ENCODE measurements at places on chromosomes 7 and 10.

GRCh38 chr7:28362182-28362581, 50.1 kb upstream of the CREB5 start:
- no peak for DNase-seq

DNA sequence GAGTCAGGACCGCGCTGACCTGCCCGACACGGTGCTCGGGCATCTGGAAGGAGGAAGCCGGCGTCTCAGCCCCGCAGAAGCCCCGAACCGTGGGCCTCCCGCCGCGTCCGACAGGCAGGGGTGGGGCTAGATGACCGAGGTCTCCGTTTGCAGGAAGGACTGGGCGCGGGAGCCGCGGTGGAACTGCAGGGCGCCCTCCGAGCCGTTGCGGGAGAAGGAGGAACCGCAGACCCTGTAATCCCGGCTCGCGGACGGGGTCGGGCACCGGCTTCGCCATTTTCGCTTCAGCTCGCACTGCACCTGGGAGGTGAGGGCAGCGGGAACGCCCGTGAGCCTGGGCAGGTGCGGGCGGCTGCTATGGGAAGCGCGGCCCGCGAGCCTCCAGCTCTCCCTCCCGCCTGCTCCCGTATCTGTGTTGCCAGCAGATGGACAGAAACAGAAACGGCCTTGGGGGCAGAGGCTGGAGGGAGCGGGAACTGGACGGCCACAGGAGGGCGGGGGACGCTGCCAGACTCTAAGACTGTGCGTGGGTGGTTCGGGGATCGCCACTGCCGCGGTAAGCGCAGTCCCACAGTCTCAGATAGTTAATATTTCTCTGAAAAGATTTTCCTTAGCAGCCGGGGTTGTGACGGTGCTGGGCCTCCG, 114.1 kb downstream of the VIPR2 start:
- DNase-seq: peak; percentile 46

DNA sequence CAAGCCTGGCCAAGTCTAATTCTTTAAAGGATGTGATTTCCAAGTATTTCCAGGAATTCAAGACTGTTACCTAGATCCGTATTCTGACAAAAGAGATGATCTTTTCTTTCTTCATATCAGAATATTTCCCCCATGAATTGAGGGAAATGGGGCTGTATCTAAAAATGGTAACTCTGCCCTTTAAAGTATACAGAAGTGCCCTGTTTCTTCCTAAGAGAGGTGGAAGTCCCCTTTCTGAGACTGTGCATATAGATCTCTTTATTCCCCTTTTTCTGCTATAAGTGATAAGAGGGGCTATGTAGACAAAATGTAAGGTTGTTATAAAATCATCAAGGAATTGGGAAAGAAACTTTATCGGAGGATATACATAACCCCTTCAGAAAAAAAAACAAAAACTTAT, 287.1 kb upstream of the KAT6B start:
- no peak for DNase-seq

- DNase-seq: no peak
Measured at GRCh38 chr7:77482015-77482414, 55.1 kb upstream of the PTPN12 start.

DNA sequence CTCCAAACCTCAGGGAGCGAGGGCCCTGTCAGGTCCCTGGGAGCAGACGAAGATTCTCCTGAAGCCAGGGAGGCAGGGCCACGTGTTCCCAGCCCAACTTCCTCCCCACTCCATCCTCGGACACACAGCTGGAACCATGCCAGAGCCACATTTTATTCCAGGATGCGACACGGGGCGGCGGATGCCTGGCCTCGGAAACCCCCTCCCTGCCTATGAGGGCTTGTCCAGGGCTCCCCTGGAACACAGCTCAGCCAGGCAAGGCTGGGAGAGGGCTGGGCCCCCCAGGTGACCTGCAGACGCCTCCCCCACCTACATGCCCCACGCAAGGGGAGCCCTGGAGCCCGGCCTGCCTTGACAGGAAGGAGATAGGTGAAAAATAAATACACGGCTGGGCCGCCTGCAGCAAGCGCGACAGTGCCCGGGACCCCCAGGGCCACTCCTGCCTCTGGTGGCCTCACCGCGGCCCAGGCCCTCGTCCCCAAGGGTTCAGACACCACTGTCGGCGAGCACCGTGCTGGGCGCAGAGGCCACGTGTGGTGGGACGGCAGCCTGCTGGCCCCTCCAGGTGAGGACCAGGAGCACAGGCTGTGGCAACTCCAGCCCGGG, 21.5 kb downstream of the GET4 start:
- DNase-seq: no peak

GRCh38 chr10:77279207-77279606, 358.4 kb downstream of the KCNMA1 start:
- DNase-seq: peak; percentile 45

GRCh38 chr10:16685551-16685950, 131.7 kb downstream of the RSU1 start:
- no peak for DNase-seq

GRCh38 chr7:103993551-103993950, 4.1 kb upstream of the RELN start:
- DNase-seq: no peak

DNA sequence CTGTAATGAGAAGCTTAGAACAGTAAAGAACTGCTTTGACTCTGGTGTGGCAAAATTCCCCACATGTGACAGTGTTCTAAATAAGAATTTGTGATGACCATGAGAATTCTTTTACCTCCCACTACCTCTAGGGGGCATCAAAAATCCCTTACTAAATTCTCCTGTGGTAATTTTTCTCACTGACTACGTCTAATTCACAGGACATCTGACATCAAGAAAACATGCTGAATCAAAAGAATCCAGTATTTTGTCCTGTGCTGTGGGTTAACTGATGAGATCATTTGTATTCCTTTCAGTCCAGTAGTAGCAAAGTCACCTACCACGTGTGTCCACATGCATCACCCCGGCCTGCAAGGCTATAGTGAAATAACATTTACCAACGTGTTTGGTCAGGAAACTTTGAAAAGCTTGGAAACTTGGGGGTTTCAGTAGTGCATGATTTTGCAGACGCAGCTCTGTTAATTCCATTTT, 103.8 kb downstream of the ATE1 start:
- no peak for DNase-seq

DNA sequence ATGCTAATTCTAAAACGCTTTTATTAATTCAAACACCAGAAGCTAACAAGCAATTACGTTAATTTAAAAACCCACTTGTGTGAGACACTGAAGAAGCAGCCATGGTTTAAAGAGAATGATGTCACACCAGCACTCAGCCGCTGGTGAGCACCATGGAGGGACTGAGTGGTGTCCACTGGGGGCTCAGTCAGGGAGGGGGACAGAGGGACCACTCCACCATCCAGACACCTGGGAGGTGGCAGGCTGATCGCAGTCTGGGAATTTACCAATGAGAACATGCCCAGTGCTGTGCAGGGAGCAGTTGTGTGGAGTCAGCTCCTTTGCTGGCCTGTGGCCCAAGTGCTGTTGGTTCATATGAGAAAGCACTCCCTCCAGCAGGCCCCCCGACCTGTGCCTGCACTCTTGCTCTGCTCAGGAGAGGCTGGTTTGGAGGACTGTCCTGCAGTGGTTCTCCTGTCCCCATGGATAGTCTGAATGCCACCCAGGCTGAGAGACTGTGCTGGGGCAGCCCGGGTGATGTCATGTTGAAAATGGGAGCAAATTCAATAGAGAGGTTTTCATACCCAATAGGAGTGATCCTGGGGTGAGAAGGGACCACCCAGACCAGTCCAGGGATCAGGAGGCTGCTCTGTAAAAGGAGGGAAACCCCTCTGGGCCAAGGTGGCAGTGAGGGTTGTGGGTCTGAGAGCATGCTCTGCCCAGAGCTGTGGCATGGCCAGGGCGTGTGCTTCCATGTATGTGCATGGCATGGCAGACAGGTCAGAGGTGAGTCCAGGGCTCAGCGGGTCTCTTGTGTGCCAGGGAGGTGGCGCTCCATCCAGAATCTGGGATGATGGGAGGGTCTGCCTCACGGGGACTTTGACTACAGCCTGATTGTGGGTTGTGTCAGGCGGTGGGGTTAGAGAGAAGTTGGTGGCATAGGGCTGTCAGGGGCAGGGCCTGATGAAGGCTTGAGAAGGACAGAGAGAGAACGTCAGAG, 12.7 kb downstream of the ADCY1 start:
- no peak for DNase-seq

DNA sequence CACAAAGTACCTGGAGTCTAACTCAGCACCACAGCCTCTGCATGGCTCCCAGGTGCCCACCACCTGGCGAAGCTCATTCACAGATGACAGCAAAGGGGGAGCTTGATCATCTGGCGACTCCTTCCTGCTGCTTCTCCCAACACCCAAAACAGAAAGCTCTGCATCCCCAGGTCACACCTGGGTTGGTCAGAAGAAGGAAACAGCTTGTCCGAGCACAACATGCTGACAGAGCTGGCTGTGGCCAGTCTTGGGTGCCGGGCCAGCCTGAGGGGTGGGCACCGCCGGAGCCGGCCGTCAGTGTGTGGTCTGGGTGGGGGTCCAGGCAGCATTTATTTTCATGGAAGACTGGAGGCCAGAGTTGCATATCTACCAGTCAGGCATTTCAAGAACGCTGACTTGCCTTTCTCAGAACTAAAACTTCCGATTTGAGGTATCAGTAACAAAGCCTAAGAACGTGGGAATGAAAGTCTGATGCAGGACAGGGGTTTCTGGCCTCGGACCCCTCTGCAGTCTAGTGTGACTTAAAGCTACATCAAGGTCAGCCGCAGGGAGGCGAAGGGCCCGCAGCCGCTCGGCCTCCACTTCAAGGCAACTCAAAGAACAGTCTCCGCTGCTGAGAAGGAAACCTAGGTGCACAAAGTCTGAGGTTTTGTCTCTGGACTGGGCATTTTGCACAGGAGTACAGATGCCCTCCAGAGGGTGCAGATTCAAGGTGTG, 109.6 kb downstream of the CYTH3 start:
- no peak for DNase-seq

DNA sequence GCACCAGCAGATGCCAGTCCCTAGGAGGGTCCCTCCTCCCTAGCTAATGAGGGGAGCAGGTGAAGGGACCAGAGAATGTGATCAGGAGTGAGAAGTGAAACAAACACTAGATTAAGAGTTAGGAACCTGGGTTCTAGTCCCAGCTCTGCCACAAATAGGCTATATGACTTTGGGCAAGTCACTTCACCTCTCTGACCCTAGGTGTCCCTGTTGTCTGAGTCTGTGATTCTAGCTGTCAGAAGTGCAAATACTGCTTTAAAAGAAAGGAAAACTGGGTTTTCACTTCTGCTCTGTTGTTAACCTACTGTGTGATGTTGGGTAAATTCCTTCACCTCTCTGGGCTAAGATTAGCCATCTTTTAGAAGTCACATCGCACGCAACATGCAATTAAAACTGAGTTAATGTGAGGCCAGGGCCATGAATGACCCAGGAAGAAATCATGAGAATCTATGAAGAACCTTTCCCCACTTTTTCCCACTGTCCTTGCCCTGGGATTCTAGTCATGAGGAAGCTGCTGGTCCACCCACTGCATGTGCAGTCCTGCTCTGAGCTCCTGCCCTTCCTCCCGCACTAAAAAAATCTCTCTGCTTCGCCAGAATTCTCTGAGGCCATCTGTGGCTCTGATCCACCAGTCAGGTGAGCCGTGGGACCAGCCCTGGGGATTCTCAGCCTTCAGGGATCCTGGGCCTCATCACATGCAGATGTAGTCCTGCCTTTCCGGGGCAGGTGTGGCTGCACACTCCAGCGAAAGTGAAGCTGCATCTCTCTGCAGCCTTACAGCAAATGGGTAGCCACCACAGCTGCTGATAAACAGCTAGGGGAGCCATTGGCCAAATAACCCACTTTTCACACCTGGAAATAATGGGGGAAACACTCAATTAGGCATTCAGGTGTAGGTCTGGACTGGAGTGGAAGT, 181.7 kb downstream of the PLXNA4 start:
- peak; percentile 27 for DNase-seq

DNA sequence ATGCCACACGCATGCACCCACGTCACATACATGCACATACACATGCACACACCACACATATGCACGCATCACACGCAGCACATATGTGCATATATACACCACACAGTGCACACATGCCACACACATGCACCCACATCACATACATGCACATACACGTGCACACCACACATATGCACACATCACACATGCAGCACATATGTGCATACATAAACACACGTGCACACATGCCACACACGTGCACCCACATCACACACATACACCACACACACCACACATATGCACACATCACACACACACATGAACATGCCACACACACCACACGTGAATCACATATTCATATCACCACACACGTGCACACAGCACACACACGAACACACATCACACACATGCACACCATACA, 338.8 kb downstream of the PTPRN2 start:
- DNase-seq: no peak

DNA sequence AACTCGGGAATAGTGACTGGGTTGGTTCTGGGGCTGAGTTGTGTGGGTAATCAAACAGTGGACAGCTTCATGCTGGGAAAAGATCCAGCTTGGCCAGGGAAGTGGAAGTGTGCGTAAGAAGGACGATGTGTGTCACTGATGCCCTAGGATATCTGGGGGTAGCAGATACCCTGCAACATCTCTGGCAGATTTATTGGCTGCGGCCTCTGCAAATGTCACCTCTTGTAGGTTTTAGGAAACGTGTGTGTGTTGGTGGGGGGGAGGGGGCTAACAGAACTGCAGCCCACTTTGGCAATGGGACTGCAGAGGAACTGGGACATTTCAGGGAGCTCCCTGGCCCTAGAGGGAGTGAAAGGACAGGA, 965 bp upstream of the AGAP3 start:
- no peak for DNase-seq

DNA sequence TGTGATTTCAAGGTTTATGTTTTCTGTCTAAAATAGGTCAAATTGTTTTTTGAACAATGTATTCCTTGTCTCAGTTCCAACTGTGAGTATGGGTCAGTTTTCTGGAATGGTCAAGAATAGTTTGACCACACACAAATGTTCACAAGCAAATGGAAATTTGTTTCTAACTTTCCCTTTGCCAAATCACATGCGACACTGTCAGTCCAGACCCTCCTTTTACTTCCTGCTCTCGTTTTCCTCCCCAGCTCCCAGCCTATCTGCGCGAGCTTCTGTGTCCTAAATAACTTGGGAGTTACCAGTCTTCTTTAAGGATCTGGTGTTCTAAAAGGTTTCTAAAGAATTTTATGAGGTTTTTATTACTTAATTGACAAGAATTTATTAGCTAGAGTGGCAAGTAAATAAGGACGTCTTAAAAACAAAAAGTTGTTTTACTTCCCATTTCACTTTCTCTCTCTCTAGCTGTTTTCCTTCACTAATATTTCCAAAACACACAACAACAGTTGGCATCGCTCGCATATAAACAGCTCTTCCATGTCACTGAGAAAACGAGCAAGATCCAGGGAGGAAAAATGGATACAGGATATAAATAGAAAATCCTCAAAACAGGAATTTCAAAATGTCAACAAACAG, 266.1 kb upstream of the KLF6 start:
- DNase-seq: no peak

Measured in activated CD4-positive, alpha-beta T cell treated with anti-CD3 and anti-CD28 coated beads for 36 hours (primary cell).